ENCODE measurements at places on chromosomes 3 and 15.
A peak's percentile ranks its signal among the peaks of the same experiment; 100 is the strongest.

GRCh38 chr3:65915477-65915876 lies 123.2 kb downstream of the MAGI1 start:
- no peak for DNase-seq

DNA sequence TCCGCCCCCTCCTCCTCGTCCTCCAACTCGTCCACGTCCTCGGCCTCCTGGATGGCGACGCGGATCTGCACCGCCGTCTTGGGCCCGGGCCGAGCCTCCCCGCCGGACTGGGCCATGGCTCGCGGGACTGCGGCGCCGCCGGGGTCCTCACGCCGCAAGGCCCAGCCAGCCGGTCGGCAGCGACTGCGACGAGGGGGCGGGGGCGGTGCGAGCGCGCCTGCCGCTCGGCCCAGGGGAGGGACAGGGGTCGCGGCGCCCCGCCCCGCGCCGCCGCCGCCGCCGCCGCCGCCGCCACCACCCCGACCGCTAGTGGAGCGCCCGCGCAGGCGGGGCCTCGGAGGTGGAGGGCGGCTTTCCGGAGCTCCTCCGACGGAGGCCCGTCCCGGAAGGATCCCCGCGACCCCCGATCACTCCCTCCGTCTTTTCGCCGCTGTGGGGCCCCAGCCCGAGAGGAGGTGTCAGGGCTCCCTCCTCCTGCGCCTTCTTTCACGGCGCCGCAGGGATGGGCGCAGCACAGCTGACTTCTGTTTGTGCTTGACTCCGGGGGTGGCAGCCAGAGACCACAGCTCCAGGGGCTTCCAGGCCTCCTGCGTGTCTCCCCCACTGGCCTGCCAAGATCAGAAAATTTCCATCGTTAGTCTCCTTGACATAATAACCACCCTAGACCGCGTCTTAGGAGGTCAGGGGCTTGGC lies at the start of gene LARP6:
Gene LARP6, minus strand, starts transcription at position 185 of the 693 bp plus-strand sequence. Its CDS starts 69 bp downstream, at position 116.
- peak; percentile 30 for DNase-seq

DNA sequence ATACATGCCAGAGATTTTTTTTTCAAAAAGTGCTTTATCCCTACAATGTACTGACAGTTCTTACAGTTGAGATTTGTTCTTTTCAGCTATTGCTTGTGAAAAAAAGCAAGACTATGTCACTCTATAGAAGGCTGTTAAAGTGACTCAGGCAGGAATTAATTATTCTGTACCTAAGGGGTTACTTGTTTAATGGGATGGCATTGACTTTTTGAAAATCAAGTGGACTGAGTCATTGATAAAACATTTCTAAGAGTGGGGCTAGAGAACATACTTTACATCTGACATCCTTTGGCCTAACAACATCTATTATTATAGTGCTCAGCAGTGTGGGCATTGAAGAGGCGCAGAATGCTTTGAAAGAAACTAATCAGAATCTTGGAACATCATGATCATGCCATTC lies 34.3 kb downstream of the INTS14 start:
- DNase-seq, result no peak

DNA sequence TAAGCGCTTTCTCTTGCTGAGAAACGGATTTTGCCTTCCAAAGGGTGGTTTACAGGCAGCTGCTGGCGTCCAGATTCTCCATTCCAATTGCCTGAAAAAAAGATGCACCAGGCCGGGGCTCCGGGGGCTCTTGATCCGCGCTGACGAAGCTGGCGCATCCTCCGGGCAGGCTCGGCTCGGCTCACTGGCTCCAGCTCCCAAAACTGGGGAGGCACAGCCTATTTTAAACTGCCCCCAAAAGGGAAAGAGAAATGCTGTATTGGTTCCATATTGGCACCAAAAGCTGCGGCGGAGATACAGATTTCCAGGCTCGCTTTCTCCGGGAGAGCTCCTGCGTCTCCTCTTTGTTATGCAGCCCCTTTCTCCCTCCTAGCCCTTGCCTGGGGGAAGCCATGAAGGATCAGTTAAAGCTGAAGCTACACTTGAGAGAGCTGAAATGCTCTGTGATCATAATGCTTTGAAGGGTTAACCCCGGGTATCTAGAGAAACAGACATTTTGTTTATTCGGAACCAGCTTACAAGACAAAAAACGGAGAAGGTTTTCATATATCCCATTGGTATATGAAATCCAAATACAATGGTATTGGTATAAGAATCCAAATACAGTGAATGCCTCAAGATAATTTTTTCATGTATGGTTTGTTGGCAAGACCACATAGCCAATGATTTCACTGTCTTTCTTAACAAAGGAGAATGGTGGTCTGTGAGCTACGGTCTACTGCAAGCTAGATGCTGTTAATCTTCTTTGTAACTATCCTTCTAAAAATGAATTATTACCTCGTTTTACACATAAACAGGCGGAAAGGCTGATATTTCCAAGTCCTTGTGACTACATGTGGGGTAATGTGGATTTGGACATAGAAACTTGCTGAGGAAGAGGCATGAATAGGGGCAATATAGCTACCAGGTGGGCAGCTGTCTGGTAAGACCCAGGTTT lies 693 bp downstream of the CD200 start:
- DNase-seq, result peak; percentile 3

- no peak for DNase-seq
Measured at GRCh38 chr3:154244644-154245043, 79.6 kb downstream of the DHX36 start.

DNA sequence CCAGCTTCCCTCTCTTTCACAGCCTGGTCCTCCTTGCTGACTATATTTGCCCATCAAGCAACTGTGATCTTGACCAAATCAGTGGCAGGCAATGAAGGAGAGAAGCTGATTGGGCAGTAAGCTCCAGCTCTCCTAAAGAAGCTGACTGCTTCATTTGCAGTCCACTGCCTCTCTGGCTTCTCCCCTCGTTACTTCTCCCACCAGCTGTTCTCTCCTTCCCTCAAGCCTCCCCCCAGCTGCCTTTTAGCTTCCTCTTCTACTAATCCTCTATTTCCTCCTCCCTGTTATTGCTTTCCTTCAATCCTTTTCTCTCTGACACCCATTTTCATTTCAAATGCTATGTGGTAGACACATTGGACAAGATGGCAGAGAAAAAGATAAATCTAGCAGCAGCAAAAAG lies 474.7 kb upstream of the UBE2E2 start:
- DNase-seq, result no peak

GRCh38 chr3:100880072-100880471 lies 113.1 kb downstream of the ABI3BP start:
- DNase-seq, result no peak

GRCh38 chr3:114111060-114111770 lies 54.7 kb downstream of the QTRT2 start:
- no peak for DNase-seq

- no peak for DNase-seq
Measured at GRCh38 chr3:4583416-4583815, 90.3 kb downstream of the ITPR1 start.

GRCh38 chr15:60408463-60408981 lies 10.7 kb upstream of the ANXA2 start:
- no peak for DNase-seq

DNA sequence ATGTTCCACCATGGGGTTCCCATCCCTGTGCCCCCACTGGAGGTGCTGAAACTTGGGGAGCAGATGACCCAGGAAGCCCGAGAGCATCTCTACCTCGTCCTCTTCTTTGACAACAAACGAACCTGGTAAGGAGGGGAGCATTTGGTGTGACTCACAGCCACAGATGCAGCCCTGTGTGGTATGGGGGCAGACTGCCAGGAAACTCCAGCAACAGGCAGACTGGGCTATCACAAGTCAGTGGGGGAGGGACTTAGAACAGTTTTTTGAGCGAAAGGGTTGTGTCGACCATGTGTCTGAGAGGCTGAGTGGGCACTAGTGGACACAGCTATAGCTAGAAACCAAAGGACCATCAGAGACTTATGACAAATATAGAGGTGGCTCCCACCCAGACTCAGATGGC lies 3.4 kb upstream of the OGG1 start:
- DNase-seq, result no peak

DNA sequence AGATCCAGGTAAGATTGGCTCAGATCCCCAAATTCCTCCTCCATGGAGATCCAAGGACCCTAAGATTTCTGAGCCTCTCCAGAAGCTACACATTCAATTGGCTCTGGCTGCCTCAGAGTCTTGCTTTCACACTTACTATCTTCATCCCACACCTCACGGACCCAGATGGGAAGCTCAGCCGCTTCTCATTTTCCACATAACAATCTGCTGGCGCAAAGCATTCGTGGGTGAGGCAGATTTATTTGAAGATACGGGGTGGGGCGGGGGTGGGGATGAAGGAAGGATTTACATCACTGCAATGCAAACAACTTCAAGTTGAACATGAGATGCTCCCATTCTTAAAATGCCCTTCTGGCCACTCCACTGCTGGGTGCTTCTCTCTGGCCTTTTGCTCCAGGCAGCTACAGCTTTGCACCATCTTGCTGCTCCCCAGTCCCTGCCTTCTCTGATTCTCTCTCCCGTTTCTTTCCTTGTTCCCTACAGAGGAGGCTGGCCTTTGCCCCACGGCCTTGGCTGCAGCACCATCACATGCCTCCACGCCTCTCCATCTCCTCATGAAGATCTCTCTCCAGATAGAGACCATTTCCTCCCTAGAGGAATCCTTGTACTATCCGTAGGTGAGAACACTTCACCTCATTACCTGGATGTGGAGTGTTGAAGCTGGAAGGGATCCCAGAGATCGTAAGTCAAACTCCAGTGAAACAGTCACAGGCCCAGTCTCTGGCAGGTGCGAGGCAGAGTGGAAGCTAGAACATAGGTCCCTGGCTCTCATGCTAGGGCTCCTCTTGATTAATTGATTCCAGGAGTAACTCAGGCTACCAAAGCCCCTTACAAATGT lies 175.9 kb downstream of the RPLP1 start:
- no peak for DNase-seq

DNA sequence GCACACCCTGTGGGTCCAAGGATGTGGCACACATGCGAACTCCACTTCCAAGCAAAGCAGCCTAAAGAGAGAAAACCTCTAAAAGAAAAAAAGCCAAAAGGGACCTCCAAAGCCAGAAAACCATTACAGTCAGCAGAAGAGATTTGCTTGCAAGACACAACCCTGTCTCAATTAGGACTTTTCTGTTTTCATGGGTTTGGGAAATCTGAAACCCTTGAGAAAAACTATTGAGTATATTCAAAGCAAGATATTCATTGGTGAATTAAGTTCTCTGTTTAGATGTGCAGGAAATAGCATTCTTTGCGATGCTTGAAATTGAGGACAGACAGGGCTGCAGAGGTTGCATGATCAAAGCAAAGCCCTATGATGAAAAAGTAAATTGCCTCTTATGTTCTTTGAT lies 10.2 kb upstream of the LDHAL6B start:
- DNase-seq, result no peak

DNA sequence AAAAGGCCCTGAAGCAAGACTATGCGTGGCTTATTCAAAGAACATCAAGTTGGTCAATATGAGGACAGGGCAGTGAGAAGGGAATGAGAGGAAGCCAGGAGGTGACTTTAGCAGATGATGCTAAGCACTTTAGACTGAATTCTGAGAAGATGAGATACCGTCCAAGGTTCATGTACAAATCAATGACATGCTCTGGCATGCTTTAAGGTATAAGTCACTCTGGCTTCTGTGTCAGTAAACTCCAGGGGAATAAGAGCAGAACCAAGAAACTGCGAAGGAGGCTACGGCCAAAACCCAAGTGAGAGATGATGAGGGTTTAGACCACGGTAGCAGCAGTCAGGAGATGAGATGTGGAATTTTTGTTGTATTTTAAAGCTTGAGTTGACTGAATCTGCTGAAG lies 8.9 kb upstream of the CCDC50 start:
- DNase-seq, result no peak

DNA sequence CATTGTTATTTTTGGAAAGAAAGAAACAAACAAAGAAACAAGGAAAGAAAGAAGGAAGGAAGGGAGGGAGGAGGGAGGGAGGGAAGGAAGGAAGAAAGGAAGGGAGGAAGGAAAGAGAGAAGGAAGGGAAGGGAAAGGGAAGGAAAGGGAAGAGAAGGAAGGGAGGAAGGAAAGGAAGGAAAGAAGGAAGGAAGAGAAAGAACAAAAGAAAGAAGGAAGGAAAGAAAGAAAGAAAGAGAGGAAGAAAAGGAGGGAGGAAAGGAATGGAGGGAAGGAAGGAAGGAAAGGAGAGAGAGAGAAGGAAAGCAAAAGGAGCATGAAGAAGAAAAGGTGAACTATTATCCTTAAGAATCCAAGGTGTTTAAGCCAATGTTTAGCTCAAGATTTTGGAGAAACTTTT lies 262.7 kb upstream of the STT3B start:
- no peak for DNase-seq

DNA sequence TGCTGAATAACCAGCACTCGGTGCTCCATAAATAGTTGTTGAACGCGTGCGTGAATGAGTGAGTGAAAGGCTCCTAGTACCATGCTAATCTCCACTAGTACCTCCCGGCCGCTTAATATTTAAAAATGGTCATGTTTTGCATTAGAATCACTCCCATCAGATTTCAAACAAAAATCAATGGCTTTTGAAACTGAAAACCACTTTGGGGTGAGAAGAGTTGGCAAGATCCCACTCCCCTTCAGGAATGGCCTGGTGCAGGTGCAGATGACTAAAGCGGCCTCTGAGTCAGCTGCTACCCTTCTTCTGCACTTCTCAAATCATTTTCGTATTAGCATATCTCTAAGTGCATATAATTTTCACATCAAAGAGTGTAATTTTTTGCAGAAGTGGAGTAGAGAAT lies 425.3 kb upstream of the PROK2 start:
- no peak for DNase-seq

DNA sequence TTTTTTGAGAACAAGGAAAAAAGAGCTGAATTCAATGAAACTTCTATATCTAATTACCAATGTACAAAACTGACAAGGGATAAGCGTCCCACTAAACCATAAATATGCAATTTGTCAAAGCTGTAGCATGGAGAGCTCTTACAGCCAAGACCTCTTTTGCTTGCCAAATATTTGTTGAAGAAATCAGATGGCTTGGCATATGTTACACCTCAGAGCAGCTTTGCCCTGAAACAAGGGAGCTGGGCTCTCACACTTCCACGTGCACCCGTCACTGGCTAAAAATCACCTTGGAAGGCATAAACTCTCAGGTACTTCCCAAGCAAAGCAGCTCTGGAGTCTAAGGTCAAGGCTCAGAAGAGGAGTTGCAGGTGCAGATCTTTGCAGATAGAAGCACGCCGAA lies 324.7 kb upstream of the SLCO3A1 start:
- DNase-seq, result no peak

- no peak for DNase-seq
Measured at GRCh38 chr3:105691633-105692032, 177.2 kb downstream of the CBLB start.

- no peak for DNase-seq
Measured at GRCh38 chr3:38047896-38048295, 8.9 kb downstream of the DLEC1 start.

DNA sequence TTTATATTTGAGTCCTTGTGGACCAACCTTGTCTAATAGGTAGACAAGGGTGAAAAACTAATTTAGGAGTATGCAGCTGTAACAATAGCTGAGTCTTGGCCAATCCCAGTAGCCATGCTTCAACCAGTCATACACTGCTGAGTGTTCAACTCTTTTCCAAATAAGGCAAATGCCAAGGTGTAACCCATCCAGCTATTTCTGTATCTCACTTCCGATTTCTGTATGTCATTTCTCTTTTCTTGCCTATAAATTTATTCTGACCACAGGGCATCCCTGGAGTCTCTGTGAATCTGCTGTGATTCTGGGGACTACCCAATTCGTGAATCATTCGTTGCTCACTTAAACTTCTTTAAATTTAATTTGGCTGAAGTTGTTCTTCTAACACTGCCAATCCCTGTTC lies 93.2 kb downstream of the MAGI1 start:
- DNase-seq, result no peak

Data from stimulated activated CD4-positive, alpha-beta T cell treated with anti-CD3 and anti-CD28 coated beads, Interleukin-15, amount 100 ng/mL, for 1 hour (primary cell).